ENCODE measurements at places on chromosomes 12 and 14.
A peak's percentile ranks its signal among the peaks of the same experiment; 100 is the strongest.

DNA sequence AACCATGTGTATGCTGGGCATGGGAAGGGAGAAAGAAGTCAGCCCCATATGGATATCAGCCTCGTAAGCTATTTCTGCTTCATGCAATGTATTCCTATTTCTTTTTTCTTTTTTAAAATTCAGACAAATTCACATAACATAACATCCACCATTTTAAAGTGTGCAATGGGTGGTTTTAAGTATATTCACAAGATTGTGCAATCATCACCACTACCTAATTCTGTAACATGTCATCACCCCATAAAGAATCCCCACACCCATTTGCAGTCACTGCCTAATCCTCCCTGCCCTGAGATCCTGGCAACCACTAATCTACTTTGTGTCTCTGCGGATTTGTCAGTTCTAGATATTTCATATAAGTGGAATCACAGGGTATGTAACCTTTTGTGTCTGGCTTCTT lies 9.5 kb downstream of the POMT2 start:
- DNase-seq = no peak

GRCh38 chr12:102010265-102010994 lies 51.4 kb downstream of the WASHC3 start:
- DNase-seq = no peak

DNA sequence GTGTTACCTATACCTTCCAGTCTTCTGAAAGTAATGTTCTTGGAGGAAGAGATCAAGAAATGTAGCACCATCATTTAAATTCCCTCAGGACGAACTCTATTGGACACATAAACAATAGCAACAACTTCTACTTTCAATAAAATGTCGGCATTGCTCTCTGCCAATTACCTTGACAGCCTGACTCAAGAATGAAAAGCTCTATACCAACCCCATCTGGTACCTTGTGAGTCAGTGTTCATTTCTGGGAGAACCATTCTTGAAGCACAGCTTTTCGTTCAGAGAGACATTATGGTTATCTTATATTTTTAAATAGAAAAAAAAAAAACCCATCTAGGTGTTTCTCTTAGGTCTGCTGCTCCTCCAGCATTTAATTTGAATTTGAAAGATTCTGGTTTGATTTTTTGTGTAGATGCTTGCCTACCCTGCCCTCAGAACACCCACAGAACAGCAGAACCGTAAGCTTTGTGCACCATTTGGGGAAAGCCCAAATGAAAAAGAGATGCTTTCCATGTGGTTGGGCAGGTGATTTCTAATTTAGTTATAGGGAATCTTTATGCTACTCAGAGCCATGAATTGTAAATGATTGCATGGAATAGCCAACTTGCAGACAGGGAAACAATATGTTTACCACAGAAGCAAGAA lies 156.0 kb downstream of the SAMD4A start:
- peak; percentile 50 for DNase-seq

DNA sequence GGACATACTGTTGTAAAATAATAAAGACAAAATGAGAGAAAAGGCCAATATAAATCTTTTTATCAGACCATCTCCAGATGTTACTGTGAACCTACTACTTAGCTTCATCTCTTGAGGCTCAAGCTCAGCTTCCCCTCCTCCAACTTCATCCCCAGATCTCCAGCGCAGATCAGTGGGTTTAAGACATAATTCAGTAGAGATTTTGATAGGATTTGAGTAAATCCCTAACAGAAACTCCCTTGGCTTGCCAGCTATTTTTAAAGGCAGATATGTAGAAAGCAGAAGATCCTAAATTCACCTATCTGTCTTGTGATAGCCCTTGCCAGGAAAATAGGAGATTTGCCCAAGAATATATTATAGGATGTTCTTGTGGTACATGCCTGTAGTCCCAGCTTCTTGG lies 236.7 kb downstream of the FBXL14 start:
- no peak for DNase-seq

GRCh38 chr14:73576391-73576790 lies 7.4 kb downstream of the ACOT2 start:
- DNase-seq = no peak

GRCh38 chr14:68363466-68363842 lies 429.4 kb downstream of the ZFP36L1 start:
- DNase-seq = no peak

- peak; percentile 49 for DNase-seq
These were observed at the start of gene TMEM117 for GRCh38 chr12:43835656-43836474. Gene TMEM117, plus strand, starts transcription at chr12:43836081.

DNA sequence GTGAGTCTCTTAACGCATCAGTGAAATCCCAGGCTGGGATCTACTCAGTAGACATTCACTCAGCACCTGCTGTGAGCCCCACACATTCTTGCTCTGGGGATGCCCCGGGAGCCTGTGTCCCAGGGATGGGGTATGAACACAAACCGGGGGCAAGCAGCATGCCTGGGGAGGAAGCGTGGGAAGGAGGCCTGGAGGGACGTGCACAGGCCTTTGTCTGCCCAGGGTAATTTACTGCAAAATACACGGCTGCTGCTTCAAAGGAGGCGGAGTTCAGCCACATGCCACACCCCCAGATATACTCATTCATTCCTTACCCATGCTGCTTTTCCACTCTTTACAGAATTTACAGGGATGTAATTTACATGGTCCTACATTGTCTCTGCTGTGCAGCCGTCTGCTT lies 187.8 kb downstream of the ADGRD1 start:
- DNase-seq = no peak

- DNase-seq = peak; percentile 18
These were observed 45.4 kb upstream of the USP15 start for GRCh38 chr12:62214846-62215245.

DNA sequence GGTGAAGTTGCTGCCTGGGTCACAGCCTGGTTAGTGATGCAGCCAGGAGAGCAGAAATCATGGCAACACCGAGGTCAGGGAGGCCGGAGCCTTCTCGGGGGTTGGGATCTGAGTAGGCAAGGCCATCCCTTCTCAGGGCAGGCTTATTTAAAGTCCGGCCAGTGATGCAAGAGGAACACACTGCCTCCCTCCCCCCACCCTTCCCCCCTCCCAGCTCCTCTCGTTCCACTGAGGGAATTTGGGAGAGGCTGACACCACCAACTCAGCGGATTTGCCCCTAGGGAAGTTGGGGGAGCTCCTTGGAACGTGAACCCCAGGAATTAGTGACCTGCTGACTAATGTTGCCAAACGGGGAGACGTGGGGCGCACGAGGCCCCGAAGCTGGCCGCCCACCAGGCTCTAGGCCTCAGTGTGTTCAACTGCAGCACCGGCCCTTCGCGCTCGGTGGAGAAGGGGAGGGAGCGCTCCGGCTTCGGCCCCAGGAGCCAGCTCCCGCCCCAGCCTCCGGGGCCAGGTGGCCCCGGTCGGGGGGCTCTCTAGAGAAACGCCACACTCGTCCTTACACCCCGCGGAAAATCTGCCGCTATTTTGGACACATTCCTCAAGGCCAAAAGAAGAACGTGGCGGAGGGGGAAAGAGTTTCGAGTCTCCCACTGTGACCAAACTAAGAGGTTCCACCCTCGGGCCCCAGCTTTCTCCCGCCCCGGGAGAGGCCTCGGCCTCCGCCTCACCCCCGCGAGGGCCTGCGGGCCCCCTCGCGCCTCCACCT lies 1.6 kb downstream of the CTDSP2 start:
- peak; percentile 38 for DNase-seq

- DNase-seq = no peak
These were observed 8.5 kb upstream of the COX6A1 start for GRCh38 chr12:120429368-120429767.

DNA sequence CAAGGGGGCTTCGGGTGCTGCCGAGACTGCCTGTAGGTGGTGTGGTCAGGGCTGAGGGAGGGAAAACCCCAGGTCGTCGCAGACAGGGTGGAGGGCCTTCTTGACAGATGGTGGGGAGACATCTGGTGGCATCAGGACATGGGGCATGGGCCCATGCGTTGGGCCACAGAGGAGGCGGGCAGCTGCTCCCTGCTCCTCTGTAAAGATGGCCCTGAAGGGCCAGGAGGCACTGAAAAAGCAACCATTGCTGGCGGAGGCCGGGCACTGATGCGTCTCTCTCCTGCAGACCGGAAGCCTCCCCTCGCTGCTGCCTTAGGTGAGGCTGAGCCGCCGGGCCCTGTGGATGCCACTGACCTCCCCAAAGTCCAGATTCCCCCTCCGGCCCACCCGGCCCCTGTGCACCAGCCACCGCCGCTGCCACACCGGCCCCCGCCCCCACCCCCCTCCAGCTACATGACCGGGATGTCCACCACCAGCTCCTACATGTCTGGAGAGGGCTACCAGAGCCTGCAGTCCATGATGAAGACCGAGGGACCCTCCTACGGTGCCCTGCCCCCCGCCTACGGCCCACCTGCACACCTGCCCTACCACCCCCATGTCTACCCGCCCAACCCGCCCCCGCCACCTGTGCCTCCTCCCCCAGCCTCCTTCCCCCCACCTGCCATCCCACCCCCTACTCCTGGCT lies 28.8 kb downstream of the CCNK start:
- DNase-seq = no peak

GRCh38 chr12:123607756-123608155 lies 5.9 kb downstream of the DDX55 start:
- no peak for DNase-seq

GRCh38 chr12:15047611-15048010 lies 74.8 kb downstream of the PDE6H start:
- no peak for DNase-seq

DNA sequence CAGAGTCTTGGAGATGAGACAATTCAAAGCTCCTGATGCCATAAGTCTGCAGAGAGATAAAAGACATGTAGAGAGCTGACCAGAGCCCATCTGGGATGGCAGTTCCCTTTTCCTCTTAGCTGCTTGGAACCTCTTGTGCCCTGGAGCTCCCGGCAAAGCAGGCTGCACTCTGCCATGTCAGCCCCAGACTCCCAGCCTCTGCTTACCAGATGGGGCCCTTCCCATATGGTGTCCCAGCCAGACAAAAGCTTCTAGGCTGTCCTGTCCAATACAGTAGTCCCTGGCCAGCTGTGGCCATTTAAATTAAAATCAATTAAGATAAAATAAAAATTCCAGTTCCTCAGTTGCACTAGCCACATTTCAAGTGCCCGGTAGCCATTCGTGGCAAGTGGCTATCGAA lies 303.9 kb downstream of the TTC6 start:
- no peak for DNase-seq

- peak; percentile 46 for DNase-seq
These were observed 775 bp downstream of the OR10P1 start for GRCh38 chr12:55637467-55637866.

DNA sequence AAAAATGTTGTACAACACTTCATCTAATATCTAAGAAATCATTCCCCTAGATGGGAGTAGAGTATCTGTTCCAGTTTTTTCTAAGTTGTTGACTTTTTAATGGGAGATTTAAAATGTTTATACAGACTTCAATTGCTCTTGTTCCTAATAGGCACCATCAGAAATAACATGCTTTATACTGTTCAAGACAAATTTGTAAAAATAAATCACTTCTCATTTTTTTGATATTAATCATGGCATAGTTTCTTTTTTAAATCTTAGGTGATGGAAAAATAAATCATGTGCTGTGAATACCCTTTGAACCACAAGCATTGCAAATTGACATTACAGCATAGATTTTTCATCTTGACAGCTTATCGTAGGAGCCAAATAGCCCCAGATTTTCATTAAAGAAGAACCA lies 473.5 kb upstream of the MGAT4C start:
- DNase-seq = no peak

DNA sequence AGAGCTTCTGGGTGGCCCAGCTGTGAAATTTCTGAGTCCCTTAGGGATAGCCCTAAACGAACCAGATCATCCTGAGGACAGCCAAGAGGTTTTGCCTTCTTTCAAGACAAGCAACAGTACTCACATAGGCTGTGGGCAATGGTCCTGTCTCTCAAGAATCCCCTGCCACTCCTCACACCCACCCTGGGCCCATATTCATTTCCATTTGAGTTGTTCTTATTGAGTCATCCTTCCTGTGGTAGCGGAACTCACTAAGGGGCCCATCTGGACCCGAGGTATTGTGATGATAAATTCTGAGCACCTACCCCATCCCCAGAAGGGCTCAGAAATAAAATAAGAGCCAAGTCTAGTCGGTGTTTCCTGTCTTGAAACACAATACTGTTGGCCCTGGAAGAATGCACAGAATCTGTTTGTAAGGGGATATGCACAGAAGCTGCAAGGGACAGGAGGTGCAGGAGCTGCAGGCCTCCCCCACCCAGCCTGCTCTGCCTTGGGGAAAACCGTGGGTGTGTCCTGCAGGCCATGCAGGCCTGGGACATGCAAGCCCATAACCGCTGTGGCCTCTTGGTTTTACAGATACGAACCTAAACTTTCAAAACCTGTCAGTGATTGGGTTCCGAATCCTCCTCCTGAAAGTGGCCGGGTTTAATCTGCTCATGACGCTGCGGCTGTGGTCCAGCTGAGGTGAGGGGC lies 38.9 kb downstream of the DAD1 start:
- peak; percentile 96 for DNase-seq

- peak; percentile 78 for DNase-seq
These were observed 20.9 kb downstream of the SYNE3 start for GRCh38 chr14:95495538-95496025.

DNA sequence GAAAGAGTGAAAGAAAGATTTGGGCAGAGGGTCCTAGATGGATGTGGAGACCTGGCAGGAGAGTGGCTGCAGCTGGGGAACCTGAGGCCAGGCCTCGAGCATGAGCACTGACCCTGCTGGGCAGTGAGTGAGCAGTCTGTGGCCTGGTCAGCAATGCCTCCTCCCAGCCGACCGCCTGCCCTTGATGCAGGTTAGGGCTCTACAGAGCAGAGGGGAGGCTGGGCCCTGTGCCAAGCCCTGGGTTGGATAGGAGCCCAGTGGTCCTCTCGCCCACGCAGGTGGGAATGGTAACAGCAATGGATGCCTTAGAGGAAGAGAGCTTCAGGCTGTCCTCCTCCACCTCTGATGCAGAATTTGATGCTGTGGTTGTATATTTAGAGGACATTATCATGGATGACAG lies 59.8 kb downstream of the RAB35 start:
- DNase-seq = no peak

GRCh38 chr12:41051954-41052353 lies 136.2 kb upstream of the PDZRN4 start:
- DNase-seq = no peak

- no peak for DNase-seq
These were observed 958 bp downstream of the SPATS2 start for GRCh38 chr12:49368240-49368600.

GRCh38 chr12:89949457-89950195 lies 241.0 kb upstream of the ATP2B1 start:
- DNase-seq = peak; percentile 89

DNA sequence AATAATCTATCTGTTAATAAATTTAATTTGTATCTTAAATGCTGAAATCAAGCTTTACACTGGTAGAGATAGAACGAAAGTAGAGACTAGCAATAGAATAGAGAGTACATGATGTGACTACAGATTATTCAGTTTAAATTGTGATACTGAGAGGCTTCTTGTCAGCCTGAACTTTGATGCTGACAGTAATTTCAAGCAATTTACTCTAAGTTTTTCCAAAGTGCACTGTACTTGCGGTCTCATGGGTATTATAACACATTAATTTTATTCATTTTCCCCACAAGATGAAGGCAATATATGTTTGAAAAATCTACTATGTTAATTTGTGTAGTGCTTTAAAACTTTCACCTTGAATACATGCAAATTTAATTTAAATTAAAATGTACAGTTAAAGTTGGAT lies 914.0 kb upstream of the FBXO33 start:
- no peak for DNase-seq

GRCh38 chr14:92460916-92461579 lies 52.5 kb upstream of the RIN3 start:
- DNase-seq = peak; percentile 64
